Muscle of leg (tissue), 16 donors: ENCODE measurements at places on chromosomes 2 and 18. TPM values are rescaled to one million over a fixed set of nuclear protein-coding genes. Genes with fewer than 3 reads are reported as not detected.
A peak's percentile ranks its signal among the peaks of the same experiment; 100 is the strongest.

DNA sequence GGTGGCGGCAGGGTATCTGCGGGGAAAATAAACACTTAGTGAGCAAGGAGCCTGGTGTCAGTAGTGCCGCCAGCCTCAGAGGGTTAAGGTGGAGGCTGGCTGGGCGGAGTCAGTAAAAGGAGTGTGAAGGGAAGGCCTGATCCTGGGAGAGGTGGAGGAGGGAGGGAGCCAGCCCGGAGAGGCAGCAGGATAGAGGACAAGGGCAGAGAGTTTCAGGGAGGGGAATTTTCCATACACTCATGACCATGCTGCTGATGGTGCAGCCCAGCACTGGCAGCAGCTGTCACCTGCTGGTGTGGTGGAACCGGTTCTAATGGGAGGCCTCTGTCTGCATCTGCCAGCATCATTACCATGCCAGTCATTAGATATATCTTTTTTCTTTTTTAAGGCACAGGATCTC, 2.0 kb upstream of the TEX44 start:
- H3K4me1 ChIP-seq = peaks cover 5% of the 10 kb centered on the region
- no peak overlapping the region for H3K4me3 ChIP-seq
- H3K36me3 ChIP-seq = no peaks in the 10 kb centered on the region
- DNase-seq = peak; percentile 41

The MC4R gene
- 0.23 TPM for polyA plus RNA-seq

GRCh38 chr18:8766559-8767293, 61.4 kb downstream of the MTCL1 start:
- no peaks in the 10 kb centered on the region for H3K27me3 ChIP-seq
- no peak for DNase-seq
- H3K4me1 ChIP-seq = peaks cover 28% of the 10 kb centered on the region
- H3K27ac ChIP-seq = peak overlapping the region; percentile 33

- H3K27ac ChIP-seq = no peak overlapping the region
- peak; percentile 0 for DNase-seq
- H3K4me1 ChIP-seq = no peaks in the 10 kb centered on the region
- no peak overlapping the region for H3K4me3 ChIP-seq
- no peaks in the 10 kb centered on the region for H3K36me3 ChIP-seq
Observed at GRCh38 chr2:213934560-213934959, 476.3 kb upstream of the VWC2L start.

The TXNDC2 gene
- not detected for polyA plus RNA-seq

The CYP27A1 gene
- 11.8 TPM for polyA plus RNA-seq

The G6PC2 gene
- polyA plus RNA-seq = not detected

DNA sequence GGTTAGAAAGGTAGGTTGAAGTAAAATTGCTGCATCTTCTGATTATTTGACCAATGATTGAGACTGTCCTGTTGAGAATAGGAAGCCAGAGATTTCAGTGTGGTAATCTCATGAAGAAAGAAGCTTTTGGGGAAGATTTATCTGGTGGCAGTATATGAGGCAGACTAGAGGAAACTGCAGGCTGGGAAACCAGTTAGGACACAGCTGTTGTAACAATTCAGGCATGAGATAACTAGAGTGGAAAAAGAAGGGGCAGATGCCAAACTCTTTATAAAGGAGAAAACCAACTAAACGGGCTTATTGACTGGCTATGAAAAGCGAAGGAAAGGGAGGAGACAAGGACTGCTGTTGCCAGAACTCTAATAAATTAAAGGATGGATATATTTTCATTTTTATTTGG, 155.6 kb downstream of the TTC27 start:
- peak; percentile 85 for DNase-seq
- H3K4me1 ChIP-seq = no peaks in the 10 kb centered on the region
- peaks cover 2% of the 10 kb centered on the region for H3K36me3 ChIP-seq
- no peak overlapping the region for H3K4me3 ChIP-seq
- peak overlapping the region; percentile 54 for H3K27ac ChIP-seq
- no peaks in the 10 kb centered on the region for H3K27me3 ChIP-seq

DNA sequence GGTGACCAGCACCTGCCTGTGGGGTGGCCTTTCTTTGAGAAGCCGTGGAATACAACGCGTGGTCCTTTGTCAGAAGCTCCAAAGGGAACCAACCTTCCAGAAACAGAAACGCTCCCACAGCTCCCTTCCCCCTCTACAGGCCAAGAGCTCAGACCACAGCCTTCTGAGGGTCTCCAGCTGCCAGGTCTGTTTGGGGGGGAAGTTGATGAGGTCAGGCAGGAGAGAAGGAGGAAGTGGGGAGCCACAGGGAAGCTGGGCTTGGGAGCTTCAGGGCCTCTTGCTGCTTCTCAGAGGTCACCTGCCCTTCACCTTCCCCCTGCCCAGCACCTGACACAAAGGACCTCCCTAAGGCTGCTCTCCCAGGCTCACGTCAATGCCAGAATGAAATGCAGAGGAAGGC, 287.7 kb upstream of the ID2 start:
- DNase-seq = peak; percentile 40
- H3K4me3 ChIP-seq = no peak overlapping the region
- H3K4me1 ChIP-seq = no peaks in the 10 kb centered on the region
- H3K36me3 ChIP-seq = no peaks in the 10 kb centered on the region

GRCh38 chr18:65025756-65026155, 725.1 kb upstream of the CDH7 start:
- H3K36me3 ChIP-seq = no peaks in the 10 kb centered on the region
- no peak overlapping the region for H3K4me3 ChIP-seq
- no peaks in the 10 kb centered on the region for H3K27me3 ChIP-seq
- H3K27ac ChIP-seq = no peak overlapping the region
- DNase-seq = no peak

DNA sequence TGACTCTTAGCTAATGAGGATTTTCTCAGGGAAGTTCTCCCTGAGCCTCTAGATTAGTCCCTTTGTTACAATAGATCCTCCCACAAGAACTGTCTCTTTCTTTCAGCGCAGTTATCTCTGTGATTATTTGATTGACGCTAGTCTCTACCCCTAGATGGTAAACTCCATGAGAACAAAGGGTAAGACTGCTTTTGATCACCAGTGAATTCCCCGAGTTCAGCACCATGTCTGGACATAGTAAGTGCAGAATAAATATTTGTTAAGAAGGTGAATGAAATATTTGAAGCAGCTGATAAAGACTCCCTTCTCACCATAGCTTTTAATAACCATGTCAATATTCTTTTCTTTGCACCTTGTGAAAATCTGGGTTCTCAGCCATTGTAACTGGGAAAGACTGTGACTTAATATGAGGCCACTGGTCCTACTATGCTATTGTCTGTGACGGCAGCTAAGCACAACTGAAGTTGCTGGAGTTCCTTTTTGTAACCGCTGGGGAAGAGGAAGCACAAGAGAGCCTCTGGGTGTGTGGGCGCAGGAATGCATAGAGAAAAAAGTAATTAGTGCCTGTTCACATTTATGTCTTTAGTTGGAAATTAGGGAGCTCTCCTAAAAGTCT, 214.7 kb downstream of the TGIF1 start:
- peak overlapping the region; percentile 84 for H3K27ac ChIP-seq
- DNase-seq = peak; percentile 35
- H3K27me3 ChIP-seq = no peaks in the 10 kb centered on the region
- peaks cover 9% of the 10 kb centered on the region for H3K4me1 ChIP-seq

The ODC1 gene
- polyA plus RNA-seq = 134 TPM

DNA sequence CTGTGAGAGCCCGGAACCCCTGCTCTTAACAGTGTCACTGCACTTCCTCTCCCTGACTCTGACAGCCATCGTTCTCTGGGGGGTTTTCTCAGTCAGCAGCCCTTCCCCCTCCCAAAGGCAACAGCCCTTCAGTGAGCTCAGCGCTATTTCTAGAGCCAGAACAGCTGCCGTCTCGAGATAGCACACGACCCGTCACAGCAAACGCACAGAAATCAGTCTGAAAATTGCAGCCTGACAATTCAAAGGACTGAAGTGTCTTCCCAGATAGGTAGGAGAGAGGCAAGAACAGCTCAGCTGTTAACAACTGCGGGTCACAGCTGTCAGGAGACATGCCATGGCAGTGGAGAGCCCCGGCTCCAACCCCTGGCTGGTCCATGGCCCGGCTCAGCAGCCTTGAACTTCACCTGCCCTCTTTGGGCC, 45.4 kb downstream of the ST8SIA5 start:
- peak overlapping the region; percentile 83 for H3K27ac ChIP-seq
- no peaks in the 10 kb centered on the region for H3K36me3 ChIP-seq
- H3K4me1 ChIP-seq = peaks cover 34% of the 10 kb centered on the region
- peak; percentile 85 for DNase-seq

DNA sequence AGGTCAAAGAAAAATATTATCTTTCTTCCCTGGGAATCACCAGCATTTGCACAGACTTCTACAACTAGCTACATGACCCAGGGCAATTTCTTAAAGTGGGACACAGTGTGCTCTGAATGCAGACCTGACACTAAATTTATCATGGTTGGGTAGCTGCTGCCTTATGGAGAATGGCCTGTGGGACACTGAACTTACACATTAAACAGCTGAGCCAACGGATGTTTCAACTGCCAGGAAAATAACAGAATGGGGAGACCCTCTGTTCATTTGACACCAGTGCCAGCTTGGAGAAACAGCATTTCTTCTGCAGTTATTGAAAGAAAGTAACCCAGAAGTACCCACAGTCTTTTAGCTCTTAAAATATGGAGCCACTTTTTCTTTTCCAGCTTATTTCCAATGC, 54.1 kb downstream of the SLC8A1 start:
- no peaks in the 10 kb centered on the region for H3K27me3 ChIP-seq
- H3K4me1 ChIP-seq = no peaks in the 10 kb centered on the region
- DNase-seq = no peak
- no peaks in the 10 kb centered on the region for H3K36me3 ChIP-seq
- no peak overlapping the region for H3K4me3 ChIP-seq

DNA sequence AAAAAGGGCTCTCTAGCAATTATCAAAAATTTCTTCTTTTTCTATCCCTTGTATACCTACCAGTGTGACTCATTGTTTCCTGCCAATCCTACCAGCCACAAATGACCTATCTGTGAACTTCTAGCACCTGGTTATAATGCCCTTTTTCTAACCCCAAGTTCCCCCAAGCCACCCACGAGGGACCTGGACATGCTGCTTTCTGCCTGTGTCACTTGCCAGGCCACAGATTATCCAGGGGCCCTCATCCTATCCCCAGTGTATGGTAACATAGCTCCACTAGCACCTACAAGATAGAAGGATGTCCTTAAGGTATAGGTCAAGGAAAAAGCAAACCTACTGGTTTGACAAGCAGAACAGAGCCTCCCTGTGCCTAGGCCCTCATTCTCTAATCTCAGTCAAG, 26.8 kb downstream of the AAK1 start:
- no peak for DNase-seq
- no peaks in the 10 kb centered on the region for H3K36me3 ChIP-seq
- H3K4me3 ChIP-seq = no peak overlapping the region

- H3K4me3 ChIP-seq = no peak overlapping the region
- peak; percentile 46 for DNase-seq
- H3K27me3 ChIP-seq = no peaks in the 10 kb centered on the region
- no peak overlapping the region for H3K27ac ChIP-seq
- H3K4me1 ChIP-seq = no peaks in the 10 kb centered on the region
Observed at GRCh38 chr2:166384774-166385173, 9.0 kb upstream of the SCN9A start.

The PDCD1 gene
- polyA plus RNA-seq = 0.07 TPM

The GRB14 gene
- 1.9 TPM for polyA plus RNA-seq

The CLEC4F gene
- polyA plus RNA-seq = 0.15 TPM

DNA sequence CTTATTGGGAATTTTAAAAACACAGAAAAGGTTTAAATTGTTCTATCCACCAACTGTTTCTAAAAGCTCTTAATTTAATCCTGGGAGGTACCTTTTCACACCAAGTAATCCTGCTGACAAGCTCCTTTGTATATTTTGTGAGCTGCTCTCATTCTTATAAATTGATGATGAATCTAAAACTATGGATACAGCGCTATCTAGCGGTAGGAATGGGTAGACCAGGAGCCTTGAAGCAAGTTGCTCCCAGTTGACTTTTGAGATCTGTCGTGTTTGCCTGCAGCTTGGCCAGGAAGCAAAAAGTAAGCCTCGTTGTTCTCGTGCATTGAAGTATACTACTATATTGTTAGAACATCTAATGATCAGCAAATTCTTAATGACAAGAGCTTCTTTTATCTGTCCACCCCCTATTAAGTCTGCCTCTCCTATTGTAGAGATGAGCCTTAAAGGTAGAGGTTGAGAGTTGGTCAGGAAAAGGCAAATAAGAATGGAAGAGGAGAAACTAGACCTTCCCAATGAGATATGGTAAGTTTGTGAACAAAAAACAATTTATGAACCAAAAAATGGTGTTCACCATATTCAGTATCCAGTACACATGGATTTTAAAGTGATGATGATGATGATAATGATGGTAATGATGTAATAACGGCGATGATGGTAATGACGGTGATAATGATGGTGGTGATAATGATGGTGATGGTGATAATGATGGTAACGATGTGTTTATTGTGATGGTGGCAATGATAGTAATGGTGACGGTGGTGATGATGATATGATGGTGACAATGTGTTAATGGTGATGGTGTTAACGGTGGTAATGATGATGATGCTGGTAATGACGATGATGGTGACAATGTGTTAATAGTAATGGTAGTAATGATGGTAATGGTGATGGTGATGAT, 212.1 kb upstream of the NCKAP5 start:
- H3K4me3 ChIP-seq = no peak overlapping the region
- no peaks in the 10 kb centered on the region for H3K27me3 ChIP-seq
- DNase-seq = peak; percentile 91
- H3K36me3 ChIP-seq = no peaks in the 10 kb centered on the region
- no peaks in the 10 kb centered on the region for H3K4me1 ChIP-seq
- H3K27ac ChIP-seq = no peak overlapping the region

- H3K4me3 ChIP-seq = no peak overlapping the region
- H3K36me3 ChIP-seq = peaks cover 6% of the 10 kb centered on the region
- H3K27me3 ChIP-seq = no peaks in the 10 kb centered on the region
- peaks cover 14% of the 10 kb centered on the region for H3K4me1 ChIP-seq
- peak overlapping the region; percentile 51 for H3K27ac ChIP-seq
Observed at GRCh38 chr2:127464470-127465257, 46.4 kb downstream of the PROC start.

GRCh38 chr18:2958819-2959298, 54.1 kb downstream of the LPIN2 start:
- no peak overlapping the region for H3K27ac ChIP-seq
- H3K27me3 ChIP-seq = no peaks in the 10 kb centered on the region
- H3K4me3 ChIP-seq = no peak overlapping the region
- H3K36me3 ChIP-seq = peaks cover 7% of the 10 kb centered on the region

DNA sequence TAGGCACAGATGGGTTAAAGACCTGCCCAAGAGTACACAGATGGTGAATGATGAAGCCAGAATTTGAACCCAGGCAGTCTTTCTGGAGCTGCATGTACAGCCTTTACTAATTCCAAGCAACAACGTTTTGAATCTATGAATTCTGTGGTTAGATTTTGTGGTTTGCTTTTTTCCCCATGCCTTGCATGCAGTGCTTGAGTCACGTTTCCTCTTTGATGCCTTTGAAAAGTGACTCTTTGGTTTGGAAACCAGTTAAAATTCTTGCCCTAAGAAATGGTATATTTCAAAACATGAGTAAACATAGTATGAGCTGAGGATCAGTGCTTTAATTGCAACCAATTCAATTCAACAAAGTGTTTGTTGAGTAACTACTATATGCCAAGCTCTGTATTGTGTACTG, 48.2 kb upstream of the PPM1B start:
- no peak overlapping the region for H3K4me3 ChIP-seq
- H3K36me3 ChIP-seq = no peaks in the 10 kb centered on the region
- H3K4me1 ChIP-seq = no peaks in the 10 kb centered on the region

The ASB18 gene
- polyA plus RNA-seq = 2.9 TPM

The OBSL1 gene
- 156 TPM for polyA plus RNA-seq

- no peak overlapping the region for H3K4me3 ChIP-seq
- peak; percentile 38 for DNase-seq
- peaks cover 3% of the 10 kb centered on the region for H3K4me1 ChIP-seq
- H3K27me3 ChIP-seq = peaks cover 3% of the 10 kb centered on the region
- H3K27ac ChIP-seq = no peak overlapping the region
Observed at GRCh38 chr2:8576525-8577167, 105.2 kb upstream of the ID2 start.

The C18orf54 gene
- 7.7 TPM for polyA plus RNA-seq

- DNase-seq = no peak
- H3K4me3 ChIP-seq = no peak overlapping the region
Observed at GRCh38 chr2:170818036-170818751, 1.5 kb downstream of the GAD1 start.

The ABCA12 gene
- polyA plus RNA-seq = not detected
